ENCODE measurements at places on chromosomes 12 and 14. TPM values are rescaled to one million over a fixed set of nuclear protein-coding genes. Genes with fewer than 3 reads are reported as not detected.

C12orf54 gene
- polyA plus RNA-seq, result 0.48 TPM

DNA sequence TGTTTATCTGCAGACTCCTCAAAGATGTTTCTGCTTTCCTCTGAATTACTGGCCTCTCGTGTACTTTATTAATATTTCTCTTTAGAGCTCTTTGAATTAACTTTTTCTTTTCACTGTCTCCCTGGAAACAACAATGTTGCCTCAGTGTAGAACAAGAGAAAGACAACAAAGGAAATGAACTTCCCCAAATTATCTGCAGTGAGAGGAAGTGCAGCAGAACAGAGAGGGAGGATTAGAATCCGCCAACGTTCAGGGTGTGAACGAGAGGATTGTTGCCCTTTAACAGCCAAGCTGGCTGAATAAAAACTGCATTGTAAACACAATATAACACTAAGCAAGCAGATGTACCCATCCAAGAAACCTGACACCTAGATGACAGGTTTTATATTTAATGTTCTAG is 375.9 kb downstream of the GALC start:
- DNase-seq, result no peak

DNA sequence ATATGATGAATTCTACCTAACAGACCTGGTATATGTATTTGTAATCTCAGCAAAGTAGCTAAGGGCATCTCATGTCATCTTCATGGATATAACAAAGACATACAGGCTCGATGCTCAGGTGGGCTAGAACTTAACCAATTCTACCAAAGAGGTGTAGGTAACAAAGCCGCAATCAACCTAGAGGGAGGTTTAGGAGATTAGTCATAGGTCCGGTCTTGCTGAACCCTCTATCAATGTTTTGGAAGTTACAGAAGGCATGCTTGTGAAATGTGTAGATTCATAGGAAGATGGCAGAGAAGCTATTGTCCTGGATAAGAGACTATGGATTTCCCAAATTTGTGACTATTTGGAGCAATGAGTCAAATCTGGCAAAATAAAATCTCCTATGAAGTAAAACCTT is 42.6 kb upstream of the SYCP3 start:
- DNase-seq, result no peak

DDX23 gene
- polyA plus RNA-seq, result 65.5 TPM

GRCh38 chr12:1212526-1212925 is 221.5 kb downstream of the ERC1 start:
- no peak for DNase-seq

SLC25A21 gene
- polyA plus RNA-seq, result 1.8 TPM

SALL2 gene
- polyA plus RNA-seq, result 15.3 TPM

GRCh38 chr12:118319627-118320026 is 53.1 kb downstream of the TAOK3 start:
- DNase-seq, result no peak

DNA sequence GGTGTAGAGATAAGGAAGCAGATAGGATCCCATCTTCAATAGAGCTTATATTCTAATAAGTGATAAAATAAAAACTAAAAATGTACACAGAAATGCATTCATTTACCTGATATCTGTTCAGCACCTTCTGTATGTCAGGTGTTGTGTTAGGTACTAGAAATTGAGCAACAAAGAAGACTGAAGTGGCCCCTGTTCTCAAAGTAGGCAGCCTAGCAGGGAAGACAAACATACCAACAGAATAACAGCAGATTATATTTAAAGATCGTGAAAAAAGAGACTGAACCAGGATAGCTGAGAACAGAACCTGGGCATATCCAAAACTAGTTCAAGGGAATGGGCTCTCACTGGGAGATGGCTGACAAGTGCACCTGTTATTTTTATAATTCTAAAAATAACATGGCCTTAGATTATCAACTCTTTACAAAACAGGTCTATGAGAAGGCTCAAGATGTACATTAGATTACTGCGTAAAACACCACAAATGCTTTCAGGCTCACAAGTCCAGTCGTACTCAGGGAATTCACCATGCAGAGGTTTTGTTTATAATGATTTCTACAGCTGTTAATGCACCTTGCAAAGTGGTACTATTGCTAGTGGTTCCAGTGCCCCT is 16.4 kb downstream of the ANO6 start:
- DNase-seq, result no peak

MARK3 gene
- 62.6 TPM for polyA plus RNA-seq

GRCh38 chr12:27207615-27208413 is 36.3 kb upstream of the STK38L start:
- DNase-seq, result no peak

PRICKLE1 gene
- polyA plus RNA-seq, result 29.5 TPM

- DNase-seq, result no peak
Observed at GRCh38 chr12:123960856-123961255, 11.8 kb downstream of the CCDC92 start.

DNA sequence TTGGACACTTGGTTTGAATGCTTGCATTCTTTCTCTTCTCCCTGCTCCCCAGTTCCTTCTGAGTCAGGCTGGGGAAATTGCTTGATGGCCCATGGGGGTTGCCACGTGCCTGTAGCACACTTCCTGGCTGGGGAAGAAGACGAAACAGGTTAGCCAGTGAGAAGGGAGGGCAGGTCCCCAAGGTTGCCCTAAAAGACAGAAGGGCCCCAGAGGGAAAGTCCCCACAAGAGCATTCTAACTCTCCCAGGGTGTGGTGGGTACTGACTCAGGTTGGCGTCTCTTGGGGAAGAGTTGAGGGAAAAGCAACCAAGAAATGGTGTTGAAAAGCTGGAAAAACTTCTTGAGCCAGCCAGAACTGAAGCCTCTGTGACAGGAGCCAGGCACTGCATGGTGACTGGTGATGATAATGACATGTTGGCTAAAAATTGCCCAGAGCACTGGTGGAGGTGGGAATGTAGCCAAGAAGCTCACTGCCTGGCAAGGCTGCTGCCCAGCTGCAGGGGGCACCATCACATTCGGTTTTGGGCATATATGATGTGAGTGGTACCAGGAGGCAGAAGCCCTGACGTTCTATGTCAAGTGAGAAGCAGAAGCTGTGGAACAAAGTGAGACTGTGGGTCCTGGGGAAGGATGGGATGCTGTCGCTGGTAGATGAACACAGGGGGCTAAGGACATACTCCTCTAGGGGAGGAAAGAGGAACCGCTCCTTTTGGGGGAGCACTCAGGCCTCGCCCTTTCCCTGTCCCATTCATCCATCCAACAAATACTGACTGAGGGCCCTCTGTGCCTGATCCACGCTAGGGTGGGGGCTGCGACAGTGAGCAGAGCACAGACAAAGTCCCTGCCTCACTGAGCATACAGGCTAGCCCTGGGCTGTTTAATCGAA is 8.1 kb upstream of the RABGGTA start:
- DNase-seq, result no peak

DNA sequence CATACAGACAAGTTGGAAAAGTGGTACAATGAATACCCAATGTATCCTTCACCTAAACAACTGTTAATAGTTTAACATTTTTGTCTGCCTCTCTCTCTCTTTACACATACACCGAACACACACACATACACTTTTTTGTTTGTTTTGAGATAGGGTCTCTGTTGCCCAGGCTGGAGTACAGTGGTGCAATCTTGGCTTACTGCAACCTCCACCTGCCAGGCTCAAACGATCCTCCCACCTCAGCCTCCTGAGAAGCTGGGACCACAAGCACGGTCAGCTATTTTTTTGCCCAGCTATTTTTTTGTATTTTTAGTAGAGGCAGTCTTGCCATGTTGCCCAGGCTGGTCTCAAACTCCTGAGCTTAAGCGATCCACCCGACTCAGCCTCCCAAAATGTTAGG is 16.8 kb downstream of the ZCCHC8 start:
- DNase-seq, result no peak
